ENCODE measurements at places on chromosomes 1 and 21. TPM values are rescaled to one million over a fixed set of nuclear protein-coding genes. Genes with fewer than 3 reads are reported as not detected.

PRDM16 gene
- total RNA-seq: not detected

KRTAP22-1 gene
- total RNA-seq: not detected

GPR3 gene
- total RNA-seq: 0.98 TPM

EFCAB14 gene
- total RNA-seq: 95.4 TPM

ATP6V1G3 gene
- not detected for total RNA-seq

SPRR4 gene
- not detected for total RNA-seq

RNASEL gene
- 6.3 TPM for total RNA-seq

DNA sequence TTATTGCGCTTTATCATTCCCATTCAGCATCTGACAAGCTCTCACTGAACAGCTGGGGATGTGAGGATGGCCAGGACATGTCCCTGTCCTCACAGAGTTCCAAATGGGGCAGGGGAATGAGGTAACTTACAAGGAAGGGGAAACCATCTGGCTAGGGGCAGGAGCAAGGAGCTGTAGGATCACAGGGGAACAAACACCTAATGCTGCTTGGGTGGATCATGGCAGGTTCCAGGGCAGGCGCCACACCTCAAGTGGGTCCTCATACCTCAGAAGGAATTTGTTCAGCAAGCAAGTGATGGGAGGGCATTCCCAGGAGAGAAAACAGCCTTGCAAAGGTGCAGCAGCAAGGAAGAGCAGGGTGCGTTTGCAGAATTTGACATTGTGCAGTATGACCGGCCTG, 35.1 kb upstream of the GRIK3 start:
- H3K36me3 ChIP-seq: no peaks in the 10 kb centered on the region
- H3K27ac ChIP-seq: no peak overlapping the region
- DNase-seq: no peak
- H3K27me3 ChIP-seq: peaks cover 94% of the 10 kb centered on the region
- H3K4me1 ChIP-seq: no peaks in the 10 kb centered on the region

- H3K27me3 ChIP-seq: no peaks in the 10 kb centered on the region
- DNase-seq: no peak
- no peak overlapping the region for H3K4me3 ChIP-seq
- no peaks in the 10 kb centered on the region for H3K4me1 ChIP-seq
- no peaks in the 10 kb centered on the region for H3K36me3 ChIP-seq
These were observed 37.1 kb downstream of the INAVA start for GRCh38 chr1:200931776-200932175.

GRCh38 chr1:205360891-205361290, 4.2 kb upstream of the KLHDC8A start:
- H3K27me3 ChIP-seq: peaks cover 68% of the 10 kb centered on the region
- no peaks in the 10 kb centered on the region for H3K36me3 ChIP-seq
- no peak overlapping the region for H3K4me3 ChIP-seq
- H3K4me1 ChIP-seq: no peaks in the 10 kb centered on the region
- no peak overlapping the region for H3K27ac ChIP-seq

DNA sequence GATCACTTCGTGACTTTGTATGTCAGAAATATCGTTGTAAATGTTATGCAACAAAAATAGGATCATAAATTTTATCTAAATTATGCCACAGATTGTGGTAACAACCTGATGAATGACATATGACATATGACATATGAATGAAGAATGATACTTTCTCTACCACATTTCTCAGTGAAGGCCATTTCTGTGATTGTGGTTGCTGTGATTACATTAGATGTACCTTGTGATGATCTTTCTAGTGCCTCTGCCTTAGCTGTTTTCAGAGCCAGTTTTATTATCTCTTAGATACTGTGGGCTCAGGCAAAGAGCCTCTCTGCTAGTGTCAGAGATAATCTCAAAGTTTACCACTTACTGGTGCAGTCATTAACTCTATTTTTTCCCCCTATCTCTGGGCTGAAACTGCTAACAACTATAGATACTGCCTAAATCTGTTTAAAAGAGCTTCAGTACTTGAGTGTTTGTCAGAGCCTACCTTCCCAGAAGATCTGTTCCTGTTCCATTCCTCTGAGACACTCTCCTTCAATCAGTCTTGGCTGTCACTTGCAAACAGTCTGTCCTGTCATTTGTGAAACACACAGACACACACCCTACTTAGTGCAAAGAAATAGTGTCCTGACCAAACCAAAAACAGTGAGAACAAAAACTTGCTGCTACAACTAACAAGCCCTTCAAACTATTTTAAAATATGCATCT, 55.5 kb downstream of the HMCN1 start:
- no peak overlapping the region for H3K27ac ChIP-seq
- no peaks in the 10 kb centered on the region for H3K27me3 ChIP-seq
- H3K36me3 ChIP-seq: no peaks in the 10 kb centered on the region
- no peaks in the 10 kb centered on the region for H3K4me1 ChIP-seq

- H3K27ac ChIP-seq: no peak overlapping the region
- H3K4me3 ChIP-seq: no peak overlapping the region
- no peaks in the 10 kb centered on the region for H3K27me3 ChIP-seq
- no peaks in the 10 kb centered on the region for H3K4me1 ChIP-seq
- peaks cover 6% of the 10 kb centered on the region for H3K36me3 ChIP-seq
- no peak for DNase-seq
These were observed 21.3 kb downstream of the ARV1 start for GRCh38 chr1:231000201-231000600.

- no peaks in the 10 kb centered on the region for H3K27me3 ChIP-seq
- no peaks in the 10 kb centered on the region for H3K36me3 ChIP-seq
- H3K27ac ChIP-seq: no peak overlapping the region
- no peak for DNase-seq
These were observed 106.0 kb downstream of the DYRK1A start for GRCh38 chr21:37472581-37472980.

GRCh38 chr1:222546548-222547259, 1.2 kb downstream of the HHIPL2 start:
- peaks cover 26% of the 10 kb centered on the region for H3K4me1 ChIP-seq
- peak overlapping the region; percentile 70 for H3K27ac ChIP-seq
- H3K36me3 ChIP-seq: no peaks in the 10 kb centered on the region
- H3K4me3 ChIP-seq: peak overlapping the region; percentile 18

GRCh38 chr1:7912743-7913557, 27.7 kb downstream of the TNFRSF9 start:
- no peaks in the 10 kb centered on the region for H3K4me1 ChIP-seq
- H3K4me3 ChIP-seq: peak overlapping the region; percentile 62
- DNase-seq: peak; percentile 63
- no peaks in the 10 kb centered on the region for H3K36me3 ChIP-seq

DNA sequence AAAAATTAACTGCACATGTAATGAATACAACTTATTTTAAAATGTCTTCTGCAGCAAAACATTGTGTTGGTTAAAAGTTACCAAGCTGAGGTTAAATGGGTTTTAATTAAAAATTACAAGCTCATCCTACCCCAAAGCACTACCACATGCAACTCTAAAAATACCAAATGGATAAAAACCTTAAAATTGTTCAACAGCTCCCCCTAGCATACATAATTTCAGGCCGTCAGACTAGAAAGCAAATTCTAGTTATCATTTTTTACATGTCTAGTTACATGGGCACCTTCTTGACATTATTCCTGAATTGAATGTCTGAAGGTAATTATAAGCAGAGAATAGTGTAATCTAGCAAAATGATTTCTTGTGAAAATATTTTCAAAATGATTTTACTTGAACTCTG, 176.5 kb downstream of the C1orf21 start:
- H3K36me3 ChIP-seq: no peaks in the 10 kb centered on the region
- no peak overlapping the region for H3K27ac ChIP-seq
- no peak overlapping the region for H3K4me3 ChIP-seq

- no peaks in the 10 kb centered on the region for H3K27me3 ChIP-seq
- DNase-seq: no peak
- no peaks in the 10 kb centered on the region for H3K4me1 ChIP-seq
- H3K36me3 ChIP-seq: no peaks in the 10 kb centered on the region
These were observed 88.3 kb upstream of the GPR52 start for GRCh38 chr1:174359454-174359805.

GRCh38 chr1:151539321-151540020, 638 bp upstream of the TUFT1 start:
- H3K27ac ChIP-seq: peak overlapping the region; percentile 95
- H3K4me3 ChIP-seq: peak overlapping the region; percentile 92
- DNase-seq: peak; percentile 99
- H3K27me3 ChIP-seq: no peaks in the 10 kb centered on the region

DNA sequence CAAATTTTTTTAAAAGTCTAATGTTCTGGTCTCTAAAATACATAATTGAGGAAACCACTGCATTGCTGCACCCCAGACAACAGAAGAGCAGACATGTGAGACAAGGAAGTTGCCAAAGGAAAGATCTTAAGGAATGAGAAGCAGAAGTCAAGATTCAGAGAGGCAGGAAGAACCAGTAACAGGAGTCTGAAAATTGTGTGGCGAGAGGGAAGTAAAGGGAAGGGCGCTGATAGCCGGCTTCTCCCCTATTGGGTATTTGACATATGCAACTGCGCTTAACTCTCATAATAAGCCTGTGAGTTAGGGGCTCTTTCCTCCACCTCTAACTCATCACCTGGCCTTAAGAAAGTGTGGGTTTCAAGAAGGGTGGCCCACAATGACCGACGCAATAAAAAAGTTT, 21.9 kb upstream of the KIF14 start:
- no peaks in the 10 kb centered on the region for H3K27me3 ChIP-seq

DNA sequence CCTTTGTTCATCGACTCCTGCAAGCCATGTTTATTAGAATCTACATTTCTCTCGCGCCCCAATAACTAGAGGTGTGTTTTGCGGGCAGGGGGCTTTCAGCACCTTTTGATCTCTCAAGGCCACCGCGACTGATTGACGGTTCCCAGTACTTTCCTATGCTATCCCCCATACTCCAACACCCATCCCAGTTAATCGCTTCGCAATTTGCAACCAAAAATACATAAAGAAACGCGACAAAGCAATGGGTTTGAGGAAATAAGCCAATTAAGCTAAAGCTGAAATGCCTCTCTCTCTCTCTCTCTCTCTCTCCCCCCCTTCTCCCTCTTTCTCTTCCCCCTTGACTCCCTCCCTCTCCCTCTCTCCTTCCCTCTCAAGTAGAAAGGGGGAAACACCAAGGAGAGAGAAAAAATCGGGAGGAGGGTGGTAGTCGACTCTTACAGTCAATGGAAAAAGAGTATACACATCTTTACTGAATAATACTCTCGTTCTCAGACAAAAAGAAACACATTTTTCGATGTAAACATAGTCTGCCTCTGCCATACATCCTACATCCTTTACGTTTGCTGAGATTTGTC, 128.0 kb upstream of the DPYD start:
- H3K4me3 ChIP-seq: no peak overlapping the region
- no peaks in the 10 kb centered on the region for H3K27me3 ChIP-seq
- H3K4me1 ChIP-seq: no peaks in the 10 kb centered on the region
- DNase-seq: no peak

DNA sequence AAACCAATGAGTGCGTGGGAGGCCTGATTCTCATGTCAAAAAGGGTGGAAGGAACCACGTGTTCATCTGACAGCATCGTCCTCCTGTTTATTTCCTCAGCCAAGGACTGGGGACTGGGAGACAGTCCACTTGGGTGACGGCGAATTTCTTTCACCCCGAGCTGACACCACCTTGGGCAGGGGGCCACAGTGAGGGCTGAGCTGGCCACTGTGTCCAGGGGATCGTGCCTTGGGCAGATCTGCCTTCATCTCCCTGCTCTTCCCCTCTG, 122.1 kb downstream of the SIM2 start:
- no peaks in the 10 kb centered on the region for H3K4me1 ChIP-seq
- H3K4me3 ChIP-seq: no peak overlapping the region
- DNase-seq: no peak
- no peaks in the 10 kb centered on the region for H3K27me3 ChIP-seq

- H3K4me1 ChIP-seq: peaks cover 6% of the 10 kb centered on the region
- no peak for DNase-seq
- no peak overlapping the region for H3K4me3 ChIP-seq
- H3K27me3 ChIP-seq: no peaks in the 10 kb centered on the region
- no peaks in the 10 kb centered on the region for H3K36me3 ChIP-seq
These were observed 79.2 kb upstream of the SAMD11 start for GRCh38 chr1:844472-845026.

DNA sequence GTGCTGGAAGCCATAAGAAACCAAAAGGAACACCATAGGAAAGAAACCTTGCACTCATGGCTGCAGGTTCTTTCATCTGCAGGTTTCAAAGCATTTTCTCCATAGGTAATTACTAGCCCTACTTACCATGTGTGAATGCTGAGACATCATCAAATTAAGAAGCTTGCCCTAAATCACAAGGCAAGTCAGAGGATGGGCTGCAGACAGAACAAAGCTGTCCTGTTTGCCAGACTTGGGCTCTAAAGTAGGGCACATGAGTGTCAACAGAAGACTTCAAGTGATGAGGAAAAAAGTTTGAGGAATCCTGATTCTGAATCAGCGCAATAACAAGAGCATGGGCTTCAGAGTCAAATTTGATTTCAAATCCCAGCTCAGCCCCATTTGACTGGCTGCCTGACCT, 5.8 kb upstream of the EPS15 start:
- no peaks in the 10 kb centered on the region for H3K36me3 ChIP-seq
- H3K27me3 ChIP-seq: no peaks in the 10 kb centered on the region
- 0 out of 2 replicates have a peak, but pooled peaks cover 4% of the 10 kb centered on the region for H3K4me1 ChIP-seq
- no peak overlapping the region for H3K4me3 ChIP-seq
- DNase-seq: no peak

- peak overlapping the region; percentile 38 for H3K4me3 ChIP-seq
- no peaks in the 10 kb centered on the region for H3K36me3 ChIP-seq
- no peak for DNase-seq
- H3K27ac ChIP-seq: no peak overlapping the region
- H3K4me1 ChIP-seq: no peaks in the 10 kb centered on the region
- no peaks in the 10 kb centered on the region for H3K27me3 ChIP-seq
These were observed 37.7 kb upstream of the ATG4C start for GRCh38 chr1:62746086-62746808.

- peaks cover 37% of the 10 kb centered on the region for H3K27me3 ChIP-seq
- H3K36me3 ChIP-seq: no peaks in the 10 kb centered on the region
- H3K4me3 ChIP-seq: no peak overlapping the region
- DNase-seq: no peak
- 0 out of 2 replicates have a peak, but pooled peaks cover 6% of the 10 kb centered on the region for H3K4me1 ChIP-seq
- H3K27ac ChIP-seq: no peak overlapping the region
These were observed 717 bp upstream of the BATF3 start for GRCh38 chr1:212700223-212700891.

GRCh38 chr1:109371341-109371739, 26.4 kb downstream of the SORT1 start:
- peak overlapping the region; percentile 45 for H3K27ac ChIP-seq
- peaks cover 22% of the 10 kb centered on the region for H3K4me1 ChIP-seq
- peak; percentile 82 for DNase-seq
- H3K4me3 ChIP-seq: no peak overlapping the region

DNA sequence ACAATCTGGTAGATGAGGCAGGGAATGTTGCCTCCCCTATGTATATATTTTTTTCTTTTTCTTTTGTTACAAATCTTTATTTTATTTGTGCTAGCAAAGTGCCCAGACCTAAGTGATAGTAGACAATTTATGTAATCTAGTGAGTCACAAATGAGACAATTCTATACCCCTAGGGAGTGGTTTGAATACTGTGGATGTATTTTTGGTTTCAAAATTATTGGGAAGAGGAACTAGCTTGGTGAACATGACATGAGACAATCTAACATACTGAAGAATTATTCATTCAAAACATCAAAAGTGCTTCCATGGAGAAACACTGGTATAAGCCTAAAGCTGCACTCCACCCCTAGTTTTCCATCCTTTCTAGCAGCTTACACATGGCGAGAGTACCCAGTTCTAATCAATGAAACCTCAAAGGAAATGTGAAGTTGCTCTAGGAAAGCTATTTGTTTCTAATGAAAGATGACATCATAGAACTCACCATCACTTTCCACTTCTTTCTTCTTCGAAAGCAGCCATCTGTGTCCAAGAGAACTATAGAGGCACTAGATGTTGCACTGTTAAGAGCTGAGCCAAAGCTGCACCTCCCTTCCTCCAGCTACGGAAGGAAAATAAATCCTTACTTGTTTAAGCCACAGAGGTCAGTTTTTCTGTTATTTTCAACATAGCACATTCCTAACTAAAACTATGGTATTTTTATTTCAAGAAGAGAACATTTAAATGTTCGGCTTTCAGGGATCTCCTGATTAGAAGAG, 764.6 kb downstream of the LTN1 start:
- no peak overlapping the region for H3K27ac ChIP-seq
- H3K27me3 ChIP-seq: no peaks in the 10 kb centered on the region
- no peak for DNase-seq
- no peak overlapping the region for H3K4me3 ChIP-seq
- H3K4me1 ChIP-seq: no peaks in the 10 kb centered on the region
